Renal cortical epithelial cell (primary cell): ENCODE measurements at places on chromosomes 7 and 10.

- peak; percentile 73 for DNase-seq
These were observed 322.4 kb downstream of the HGF start for GRCh38 chr7:81447351-81447952.

DNA sequence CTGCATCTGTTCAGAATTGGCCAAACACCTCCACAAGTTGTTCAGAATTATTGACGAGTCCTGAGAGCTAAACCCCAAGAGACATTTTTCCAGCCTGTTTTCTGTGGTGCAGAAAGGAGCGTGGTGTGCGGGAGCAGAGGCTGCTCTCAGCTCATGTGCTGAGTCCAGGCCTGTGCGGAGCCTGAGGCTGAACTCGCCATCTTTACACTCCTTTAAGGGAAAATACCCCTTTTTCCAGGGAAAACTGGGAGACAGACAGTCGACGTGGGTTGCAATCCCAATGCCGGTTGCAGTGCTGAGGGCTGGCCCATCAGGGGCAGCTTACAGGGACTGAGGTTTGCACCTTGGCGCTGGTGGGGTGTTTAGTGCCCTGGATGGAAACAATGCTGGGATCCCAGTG, 112.2 kb downstream of the ADARB2 start:
- no peak for DNase-seq

DNA sequence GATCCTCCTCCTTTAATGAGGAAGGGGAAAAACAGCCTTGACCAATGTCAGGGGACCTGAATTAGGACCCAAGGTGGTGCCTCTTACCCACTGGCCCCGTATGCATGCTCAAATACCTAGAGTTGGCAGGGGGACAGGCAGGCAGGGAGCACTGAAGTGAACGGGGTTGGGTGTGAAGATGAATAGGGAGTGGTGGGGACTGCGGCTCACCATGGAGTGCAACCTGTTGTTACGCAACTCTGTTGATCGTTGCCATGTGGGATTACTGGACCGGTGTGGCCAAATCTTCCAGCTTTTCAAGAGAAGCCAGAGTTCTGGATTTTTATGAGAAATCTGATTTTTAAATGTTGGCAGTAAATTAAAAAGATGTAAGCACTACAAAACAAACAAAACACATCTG, 48.1 kb downstream of the TLL2 start:
- no peak for DNase-seq

DNA sequence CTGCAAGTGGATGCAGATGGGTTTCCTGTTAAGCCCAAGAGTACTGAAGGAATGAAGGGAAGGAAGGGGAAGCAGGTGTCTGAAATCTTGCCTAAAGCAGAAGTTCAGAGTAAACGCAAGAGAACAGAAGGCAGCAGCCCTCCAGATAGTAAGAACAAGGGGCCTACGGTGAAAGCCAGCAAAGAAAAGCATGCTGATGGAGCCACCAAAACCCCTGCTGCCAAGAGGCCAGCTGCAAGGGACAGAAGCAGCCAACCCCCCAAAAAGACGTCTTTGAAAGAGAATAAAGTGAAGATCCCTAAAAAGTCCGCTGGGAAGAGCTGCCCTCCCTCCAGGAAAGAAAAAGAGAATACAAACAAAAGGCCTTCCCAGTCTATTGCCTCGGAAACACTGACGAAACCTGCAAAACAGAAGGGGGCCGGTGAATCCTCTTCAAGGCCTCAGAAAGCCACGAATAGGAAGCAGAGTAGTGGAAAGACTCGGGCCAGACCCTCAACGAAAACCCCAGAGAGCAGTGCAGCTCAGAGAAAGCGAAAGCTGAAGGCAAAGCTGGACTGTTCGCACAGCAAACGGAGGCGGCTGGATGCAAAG, 152.5 kb downstream of the LCOR start:
- no peak for DNase-seq

DNA sequence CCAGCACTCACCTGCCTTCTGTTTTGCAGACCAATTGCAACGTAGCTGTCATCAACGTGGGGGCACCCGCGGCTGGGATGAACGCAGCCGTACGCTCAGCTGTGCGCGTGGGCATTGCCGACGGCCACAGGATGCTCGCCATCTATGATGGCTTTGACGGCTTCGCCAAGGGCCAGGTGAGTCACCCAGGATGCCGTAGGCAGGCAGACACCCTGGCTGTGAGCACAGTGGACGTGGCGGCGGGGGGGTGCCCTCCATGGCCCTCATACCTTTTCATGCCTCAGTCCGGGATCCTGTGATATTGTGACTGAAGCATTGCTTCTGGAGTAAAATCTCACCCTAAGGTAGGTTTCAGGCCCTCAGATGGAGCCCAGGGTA, 46.0 kb downstream of the PFKP start:
- no peak for DNase-seq

DNA sequence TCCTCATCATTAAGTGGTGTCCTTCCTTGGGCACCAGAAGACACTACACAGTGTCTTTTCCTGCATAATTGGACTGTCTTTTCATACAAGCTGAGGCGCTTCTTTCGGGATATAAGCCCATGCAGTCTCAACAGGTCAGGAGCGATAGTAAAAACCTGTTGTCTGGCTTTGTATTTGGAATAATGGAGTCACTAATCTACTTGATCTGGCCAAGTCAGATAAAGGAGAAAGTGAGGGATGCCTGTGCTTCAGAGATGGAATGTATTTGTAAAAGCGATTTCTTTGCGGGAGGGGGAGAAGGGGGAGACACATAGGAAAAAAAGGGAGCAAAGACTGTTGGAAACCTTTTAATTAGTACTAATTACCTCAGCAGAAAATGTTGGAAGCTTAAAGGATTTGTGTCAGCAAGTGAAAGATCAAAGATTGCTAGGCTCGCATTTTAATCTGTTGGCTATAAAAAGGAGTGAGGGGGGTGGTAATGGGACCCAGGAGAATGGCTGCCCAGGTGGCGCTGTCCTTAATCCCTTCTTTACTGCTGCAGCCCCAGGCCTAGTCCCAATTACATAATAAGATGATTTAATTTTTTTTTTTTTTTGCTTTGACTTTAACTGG, 581.4 kb downstream of the LRMDA start:
- DNase-seq: no peak

- DNase-seq: no peak
These were observed 188.5 kb upstream of the FERD3L start for GRCh38 chr7:19333706-19334105.

GRCh38 chr10:75466886-75467285, 35.5 kb downstream of the LRMDA start:
- DNase-seq: peak; percentile 77

DNA sequence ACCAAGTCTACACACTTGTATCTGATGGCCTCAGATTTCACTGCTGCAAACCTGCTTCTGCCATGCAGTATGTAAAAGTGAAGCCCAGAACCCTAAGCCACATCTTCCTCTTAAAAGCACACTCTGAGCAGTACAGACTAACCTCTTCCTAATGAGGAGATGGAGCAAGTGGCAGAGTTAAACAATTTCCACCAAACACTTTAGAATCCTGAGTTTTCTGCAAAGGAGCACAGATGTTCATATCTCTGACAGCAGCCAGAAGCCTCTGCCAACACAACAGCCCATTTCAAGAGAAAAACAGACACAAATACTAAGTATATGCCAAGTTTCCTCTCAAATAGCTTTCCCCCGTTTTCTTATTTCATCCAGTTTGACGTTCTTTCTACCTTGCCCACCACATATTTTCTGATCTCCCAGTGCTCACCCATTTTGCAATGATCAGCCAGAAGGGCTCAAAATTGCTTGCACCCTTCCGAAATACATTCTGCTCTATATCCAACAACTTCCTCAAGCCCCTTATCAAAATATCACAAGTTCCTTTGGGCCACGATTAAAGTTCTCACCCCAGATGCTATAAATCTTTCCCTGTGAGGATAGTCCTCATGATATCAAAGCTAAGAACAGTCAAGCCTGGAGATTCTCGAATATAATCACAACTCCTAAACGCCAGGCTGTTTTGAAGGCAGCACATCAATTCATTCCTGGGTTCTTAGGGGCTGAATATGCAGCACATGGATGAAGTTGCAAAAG, 27.5 kb downstream of the ELMO1 start:
- no peak for DNase-seq

GRCh38 chr10:132867801-132868644, 74.3 kb downstream of the CFAP46 start:
- DNase-seq: no peak

- no peak for DNase-seq
These were observed 693.1 kb downstream of the PARD3 start for GRCh38 chr10:34121781-34122622.

GRCh38 chr7:148733496-148733895, 34.8 kb downstream of the CUL1 start:
- DNase-seq: no peak

DNA sequence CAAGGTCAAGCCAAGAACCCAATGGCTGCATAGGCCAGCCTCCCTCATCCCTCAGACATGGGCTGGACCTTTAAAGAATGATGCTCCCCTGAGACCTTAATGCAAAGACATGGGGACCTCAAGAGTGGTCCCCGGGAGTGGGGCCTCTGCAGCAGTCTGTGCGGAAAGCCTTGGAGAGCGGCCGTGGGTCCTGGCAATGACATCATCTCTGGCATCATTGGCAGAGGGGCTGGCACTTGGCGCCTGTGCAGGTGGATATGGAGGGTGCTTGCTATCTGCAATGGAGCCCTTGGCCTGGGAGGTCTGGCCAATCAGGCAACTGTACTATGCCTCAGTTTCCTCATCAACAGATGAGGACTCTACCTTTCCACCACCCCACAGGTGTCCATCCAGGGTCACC, 365.5 kb upstream of the MKI67 start:
- no peak for DNase-seq

- DNase-seq: no peak
These were observed at the start of the genes ATP6V0A4 and TMEM213 for GRCh38 chr7:138797715-138798320. Gene ATP6V0A4, minus strand, starts transcription at chr7:138798196. Its CDS starts 26,949 bp downstream, at chr7:138771247. Gene TMEM213, plus strand, starts transcription at chr7:138797994. Its CDS starts 111 bp downstream, at chr7:138798105.

DNA sequence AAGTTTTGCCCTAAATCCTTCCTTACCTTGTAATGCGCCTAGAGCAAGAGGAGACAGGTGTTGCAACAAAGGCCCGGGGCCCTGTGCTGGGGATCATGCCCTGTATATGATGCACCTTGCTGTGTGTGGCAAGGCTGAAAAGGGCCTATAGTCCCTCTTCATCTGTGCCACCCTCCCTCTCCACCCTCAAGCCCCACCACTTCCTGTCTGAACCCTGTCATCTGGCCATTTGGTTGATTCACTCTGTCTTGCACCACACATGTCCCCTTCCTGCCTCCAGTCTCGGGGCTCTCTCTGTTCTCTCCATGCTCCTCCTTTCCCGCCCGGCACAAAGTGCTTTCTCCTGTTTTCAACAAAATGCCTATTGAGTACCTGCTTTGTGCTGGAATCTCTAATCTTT, 11.5 kb upstream of the MALSU1 start:
- DNase-seq: no peak

DNA sequence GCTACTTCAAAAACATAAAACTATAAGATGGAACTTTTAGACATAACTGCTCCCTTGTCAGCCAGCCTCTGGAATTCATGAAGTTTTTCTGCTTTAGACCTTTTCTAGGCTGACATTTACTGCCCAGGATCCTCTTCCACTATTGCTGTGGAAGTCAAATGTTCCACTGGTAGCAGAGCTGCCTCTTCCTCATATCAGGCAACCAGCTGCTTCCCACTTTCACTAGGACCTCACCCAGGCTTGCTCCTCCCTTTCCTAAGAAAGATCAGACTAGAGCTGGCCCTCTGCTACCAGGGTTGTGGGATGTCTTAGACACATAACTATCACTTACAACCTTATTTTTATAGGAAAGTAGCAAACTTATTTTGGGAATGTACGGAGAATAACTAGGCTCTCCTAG, 121.5 kb downstream of the CTTNBP2 start:
- no peak for DNase-seq

- DNase-seq: no peak
These were observed 481.0 kb downstream of the GALNT17 start for GRCh38 chr7:71612911-71613310.

GRCh38 chr10:75876710-75877109, 445.3 kb downstream of the LRMDA start:
- no peak for DNase-seq

DNA sequence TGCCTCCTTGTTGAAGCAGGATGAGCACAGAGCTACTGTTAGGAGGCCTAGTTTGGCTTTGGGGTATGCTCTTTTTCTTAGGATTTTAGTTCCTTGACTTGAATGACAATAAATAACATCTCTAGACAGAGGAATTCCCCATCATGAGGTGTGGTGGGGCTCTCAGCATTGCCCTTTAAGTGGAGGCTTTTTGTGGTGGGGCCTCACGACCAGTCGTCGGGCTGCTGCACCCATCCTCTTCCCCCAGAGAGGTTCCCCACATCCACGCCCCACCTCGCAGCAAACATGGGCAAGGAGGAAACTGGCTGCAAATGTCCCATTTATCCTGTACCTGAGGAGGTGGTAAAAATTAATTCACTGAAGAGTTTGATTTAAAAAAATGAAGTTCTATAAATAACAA, 36.1 kb upstream of the TARP start:
- no peak for DNase-seq

DNA sequence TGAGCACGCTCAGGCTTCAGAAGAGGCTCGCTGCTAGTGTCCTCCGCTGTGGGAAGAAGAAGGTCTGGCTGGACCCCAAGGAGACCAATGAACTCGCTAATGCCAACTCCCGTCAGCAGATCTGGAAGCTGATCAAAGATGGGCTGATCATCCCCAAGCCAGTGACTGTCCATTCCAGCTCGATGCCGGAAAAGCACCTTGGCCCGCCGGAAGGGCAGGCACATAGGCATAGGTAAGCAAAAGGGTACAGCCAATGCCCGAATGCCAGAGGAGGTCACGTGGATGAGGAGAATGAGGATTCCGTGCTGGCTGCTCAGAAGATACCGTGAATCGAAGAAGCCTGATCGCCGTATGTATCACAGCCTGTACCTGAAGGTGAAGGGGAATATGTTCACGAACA, 5.7 kb upstream of the PPP2R2D start:
- DNase-seq: no peak

DNA sequence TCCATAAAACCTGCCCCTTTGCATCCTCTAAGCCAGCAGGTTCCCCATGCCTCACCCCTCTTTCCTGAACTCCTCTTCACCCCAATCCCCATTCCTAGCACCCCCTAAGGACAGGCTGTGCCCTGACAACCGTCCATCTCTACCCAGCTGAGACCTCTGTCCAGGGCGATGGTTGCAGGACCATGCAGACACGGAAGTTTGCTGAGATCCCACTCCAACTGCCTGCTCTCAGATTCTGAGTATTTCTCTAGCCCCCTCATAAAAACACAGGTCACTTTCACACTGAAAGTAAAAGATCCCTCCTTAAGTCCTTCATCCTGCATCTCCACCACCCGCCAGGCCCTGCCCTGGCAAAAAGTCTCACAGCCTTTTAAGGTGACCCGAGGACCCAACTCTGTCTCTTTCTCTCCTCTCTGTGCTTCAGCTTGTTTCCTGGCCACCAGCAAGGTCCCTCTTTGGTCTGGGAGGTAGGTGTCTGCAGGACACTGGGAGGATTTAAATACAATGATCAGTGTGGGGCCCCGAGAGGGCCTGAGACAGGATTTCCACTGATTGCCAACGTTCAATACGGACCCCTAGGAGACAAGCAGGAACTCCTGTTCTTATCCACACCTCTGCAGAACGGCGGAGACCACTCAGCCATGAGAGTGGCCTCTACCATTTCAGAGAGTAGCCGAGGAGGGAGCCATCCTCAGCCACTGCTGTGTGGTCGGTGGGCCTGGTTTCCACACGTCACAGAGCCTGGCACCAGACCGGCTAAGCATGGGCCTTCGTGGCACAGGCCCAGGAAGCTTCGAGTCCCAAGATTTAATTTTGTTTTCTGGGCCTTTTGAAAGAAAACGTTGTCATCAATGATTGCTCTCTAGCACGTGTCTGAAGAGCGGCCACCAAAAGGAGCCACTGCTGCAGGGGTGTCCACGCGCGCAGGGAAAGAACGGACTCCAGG, 27.9 kb downstream of the CALML3 start:
- no peak for DNase-seq
